ENCODE measurements at places on chromosomes 1 and 21.
A peak's percentile ranks its signal among the peaks of the same experiment; 100 is the strongest.

GRCh38 chr1:201653233-201653632 lies 114.3 kb downstream of the NAV1 start:
- DNase-seq: no peak

GRCh38 chr1:237270353-237270752 lies 228.4 kb downstream of the RYR2 start:
- no peak for DNase-seq

DNA sequence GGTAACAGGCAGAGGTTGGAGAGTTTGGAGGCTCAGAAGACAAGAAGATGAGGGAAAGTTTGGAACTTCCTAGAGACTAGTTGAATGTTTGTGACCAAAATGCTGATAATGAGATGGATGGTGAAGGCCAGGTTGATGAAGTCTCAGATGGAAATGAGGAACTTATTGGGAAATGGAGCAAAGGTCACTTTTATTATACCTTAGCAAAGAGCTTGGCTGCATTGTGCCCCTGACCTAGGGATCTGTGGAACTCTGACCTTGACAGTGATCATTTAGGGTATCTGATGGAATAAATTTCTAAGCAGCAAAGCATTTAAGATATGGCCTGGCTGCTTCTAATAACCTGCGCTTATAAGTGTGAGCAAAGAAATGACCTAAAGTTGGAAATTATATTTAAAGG lies 17.2 kb downstream of the FAM3B start:
- DNase-seq: no peak

- DNase-seq: no peak
Measured at GRCh38 chr1:41902664-41903063, 16.1 kb downstream of the HIVEP3 start.

GRCh38 chr1:173295995-173296394 lies 88.9 kb upstream of the TNFSF4 start:
- DNase-seq: no peak

- no peak for DNase-seq
Measured at GRCh38 chr1:157287462-157287861, 149.3 kb upstream of the ETV3 start.

GRCh38 chr1:227950735-227951346 lies 3.1 kb upstream of the WNT9A start:
- DNase-seq: no peak

DNA sequence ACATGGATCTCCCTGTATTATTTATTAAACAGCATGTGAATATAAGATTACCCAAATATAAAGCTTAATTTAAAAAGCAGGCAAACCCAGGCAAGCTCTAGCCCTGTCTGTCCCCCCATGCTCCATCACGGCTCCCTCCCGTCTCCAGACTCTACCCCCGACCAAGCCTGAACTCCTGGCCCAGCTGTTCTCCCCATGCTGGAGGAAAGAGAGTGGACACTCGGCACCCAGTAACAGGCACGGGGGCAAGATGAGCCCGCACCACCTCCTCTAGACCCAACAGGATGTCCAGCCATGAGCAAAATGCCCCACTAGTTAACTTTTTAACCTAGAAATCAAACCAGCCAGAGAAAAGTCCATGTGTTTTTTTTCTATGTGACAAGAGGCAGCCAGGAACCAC lies 19.3 kb downstream of the SLC19A1 start:
- no peak for DNase-seq

GRCh38 chr1:115790356-115790755 lies 21.8 kb upstream of the CASQ2 start:
- DNase-seq: no peak

GRCh38 chr1:149846593-149847466 lies 52.5 kb upstream of the BOLA1 start:
- peak; percentile 0 for DNase-seq

GRCh38 chr1:65509912-65510680 lies 89.6 kb downstream of the LEPR start:
- DNase-seq: no peak

GRCh38 chr1:106554294-106554693 lies 502.2 kb upstream of the PRMT6 start:
- no peak for DNase-seq

GRCh38 chr1:5743435-5744095 lies 248.7 kb downstream of the NPHP4 start:
- no peak for DNase-seq

DNA sequence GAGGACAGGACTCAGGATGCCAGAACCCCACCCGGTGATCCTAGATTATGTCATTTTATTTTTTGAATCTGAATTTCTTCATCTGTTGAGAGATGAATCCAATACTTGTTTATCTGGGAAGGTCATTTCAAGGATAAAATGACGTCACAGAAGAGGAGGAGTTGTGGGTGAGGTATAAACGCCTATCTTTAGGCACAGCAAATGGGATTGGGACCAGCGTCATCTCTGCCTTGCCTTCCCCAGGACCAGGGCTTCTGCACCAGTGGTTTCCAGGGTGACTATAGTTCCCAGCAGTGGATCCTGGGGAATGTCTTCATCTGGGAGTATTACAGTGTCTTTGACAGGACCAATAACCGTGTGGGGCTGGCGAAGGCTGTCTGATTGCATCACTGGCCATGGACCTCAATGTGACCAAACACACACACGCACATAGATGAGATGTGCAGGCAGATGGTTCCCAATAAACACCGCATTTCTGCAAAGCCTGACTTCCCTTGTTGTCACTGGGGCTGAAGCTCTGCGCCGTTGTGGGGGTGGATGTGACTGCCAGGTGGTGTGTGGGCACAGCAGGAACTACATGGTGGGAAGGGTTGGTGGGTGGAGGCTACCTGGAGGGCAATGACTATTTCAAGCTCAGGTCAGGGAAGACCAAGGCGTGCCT lies 28.1 kb downstream of the KCNA10 start:
- no peak for DNase-seq

DNA sequence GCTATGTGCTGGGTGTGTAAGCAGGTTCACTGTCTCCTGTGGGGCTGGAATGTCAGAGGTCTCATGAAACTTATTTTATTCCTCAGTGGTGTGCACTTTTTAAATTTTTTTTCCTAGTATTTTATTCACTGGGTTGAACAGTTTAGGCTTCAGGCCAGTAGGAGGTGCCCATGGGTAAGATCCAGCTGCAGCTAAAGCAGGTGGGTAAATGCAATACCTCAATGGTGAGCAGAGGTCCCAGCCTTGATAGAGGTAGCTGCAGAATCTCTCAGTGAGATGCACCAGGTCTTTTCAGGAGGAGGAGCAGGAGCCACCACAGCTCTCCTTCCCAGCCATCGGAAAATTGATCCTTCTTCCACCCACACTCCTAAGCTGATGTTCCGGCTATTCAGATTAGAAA lies 12.6 kb upstream of the OR6N2 start:
- peak; percentile 45 for DNase-seq

- DNase-seq: no peak
Measured at GRCh38 chr1:231683439-231684165, 57.0 kb downstream of the DISC1 start.

GRCh38 chr1:147077523-147077922 lies 94.7 kb downstream of the PRKAB2 start:
- DNase-seq: no peak

- no peak for DNase-seq
Measured at GRCh38 chr1:94456736-94457135, 38.5 kb downstream of the ABCD3 start.

GRCh38 chr1:92503926-92504285 lies 17.2 kb upstream of the GFI1 start:
- DNase-seq: no peak

DNA sequence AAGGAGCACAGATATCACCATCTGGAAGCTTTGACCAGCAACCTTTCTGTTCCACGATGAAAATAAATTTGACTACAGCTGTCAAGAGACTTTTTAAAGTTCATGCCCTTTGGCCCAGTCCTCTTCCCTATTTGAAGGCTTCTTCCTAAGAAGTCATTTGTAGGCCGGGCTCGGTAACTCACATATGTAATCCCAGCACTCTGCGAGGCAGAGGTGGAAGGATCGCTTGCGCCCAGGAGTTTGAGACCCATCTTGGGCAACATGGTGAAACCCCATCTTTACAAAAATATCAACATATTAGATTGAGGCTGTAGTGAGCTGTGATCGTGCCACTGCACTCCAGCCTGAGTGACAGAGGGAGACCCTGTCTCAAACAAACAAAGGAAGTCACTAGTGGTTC lies 58.3 kb upstream of the IFFO2 start:
- no peak for DNase-seq

DNA sequence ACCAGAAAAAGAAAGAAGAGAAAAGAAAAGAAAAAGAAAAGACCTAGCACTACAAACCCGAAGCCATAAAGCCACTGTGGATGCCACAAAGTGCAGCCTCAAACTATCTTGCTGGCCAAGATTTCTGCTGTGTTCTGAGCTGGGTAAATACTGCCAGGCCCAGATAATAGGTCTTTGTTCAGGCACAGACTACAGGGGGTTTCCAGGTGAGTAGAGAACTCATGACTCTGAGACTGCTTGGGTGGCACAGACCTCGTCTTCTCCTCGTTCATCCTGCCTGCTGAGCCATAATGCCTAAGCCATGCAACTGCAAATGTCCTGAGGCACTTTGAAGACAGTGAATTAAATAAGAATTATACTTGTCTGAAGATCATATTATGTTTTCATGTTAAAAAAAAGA lies 651.8 kb downstream of the LMO4 start:
- DNase-seq: no peak

DNA sequence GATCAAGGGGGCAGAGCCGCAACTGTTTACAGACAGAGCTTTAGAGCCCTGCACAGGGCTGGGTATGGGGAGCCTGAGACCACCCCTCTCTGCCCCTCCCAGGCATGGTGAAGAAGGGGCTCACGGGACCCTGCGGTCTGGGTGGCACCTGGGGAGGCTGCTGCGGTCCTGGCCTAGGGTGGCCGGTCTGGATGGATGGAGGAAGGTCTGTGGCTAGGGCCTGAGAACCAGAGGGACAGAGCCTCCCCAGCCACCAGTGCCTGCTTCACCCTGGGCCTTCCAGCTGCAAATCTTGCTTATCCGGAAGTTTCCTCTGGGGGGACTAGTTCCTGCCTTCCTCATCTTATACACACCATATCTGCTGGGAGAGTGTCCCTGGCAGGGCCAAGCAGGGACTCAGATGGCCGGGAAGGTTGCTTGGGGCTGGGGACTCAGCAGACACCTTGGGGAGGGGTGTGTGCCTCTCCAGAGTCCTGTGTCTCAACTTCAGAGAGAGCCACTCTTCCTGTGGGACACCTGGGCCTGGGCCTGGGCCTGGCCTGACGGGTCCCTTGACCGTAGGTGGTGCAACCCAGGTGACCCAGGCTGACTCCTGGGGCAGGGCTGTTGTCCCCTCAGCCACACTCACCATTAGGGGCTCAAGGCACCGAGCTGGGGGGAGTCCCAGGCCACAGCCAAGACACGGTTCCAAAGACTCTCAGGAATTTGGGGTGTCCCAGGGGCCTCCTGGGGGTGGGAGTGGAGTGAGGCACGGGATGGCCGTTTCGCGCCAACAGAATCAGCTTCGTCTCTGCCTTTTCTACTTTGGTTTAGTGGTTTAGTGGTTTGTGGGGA lies 52.0 kb upstream of the ACTRT2 start:
- DNase-seq: no peak

- no peak for DNase-seq
Measured at GRCh38 chr1:152451254-152451653, 37.2 kb upstream of the CRNN start.

DNA sequence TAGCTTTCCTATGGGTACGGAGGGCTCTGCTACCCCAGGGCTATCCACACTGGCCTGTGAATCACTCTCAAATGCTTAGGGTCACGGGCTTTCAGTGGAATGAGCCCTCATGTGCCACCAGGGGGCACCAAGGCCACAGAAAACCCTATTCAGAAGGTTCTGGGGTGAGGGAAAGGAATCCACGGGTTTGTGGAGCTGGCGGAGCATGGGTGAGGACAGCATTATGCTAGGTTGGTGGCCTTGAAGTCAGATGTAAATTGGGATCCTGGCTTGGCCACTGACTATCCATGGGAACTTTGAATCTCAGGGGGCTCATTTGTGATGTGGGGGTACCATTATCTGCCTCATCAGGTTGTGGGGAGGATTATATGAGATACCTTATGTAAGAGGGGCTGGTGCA lies 5.1 kb upstream of the LAMTOR5 start:
- DNase-seq: peak; percentile 76

- DNase-seq: peak; percentile 47
Measured at GRCh38 chr1:117612517-117613248, 6.8 kb downstream of the TENT5C start.

GRCh38 chr1:156571919-156572662 lies at the start of gene IQGAP3:
IQGAP3 (minus strand) TSS chr1:156572565; CDS start chr1:156572529, 36 bp downstream.
- DNase-seq: peak; percentile 84

DNA sequence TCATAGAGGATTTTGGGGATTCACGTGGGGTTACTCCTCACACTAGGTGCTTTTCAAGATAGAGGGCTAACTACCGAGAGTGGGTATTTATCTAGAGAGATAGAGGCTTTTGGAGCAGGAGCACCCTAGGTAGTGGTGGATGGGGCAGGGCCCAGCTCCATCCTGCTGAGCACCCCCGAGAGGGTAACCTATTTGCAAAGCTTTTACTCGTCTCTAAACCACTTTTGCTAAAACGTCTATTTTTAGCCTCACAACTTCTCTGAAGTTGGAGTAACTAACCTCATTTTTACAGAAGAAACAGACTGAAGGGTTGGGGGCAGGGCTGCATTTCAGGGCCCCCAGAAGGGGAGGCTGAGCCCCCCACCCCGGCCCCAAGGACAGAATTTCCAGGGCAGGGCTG lies 12.3 kb upstream of the PIK3CD start:
- no peak for DNase-seq

DNA sequence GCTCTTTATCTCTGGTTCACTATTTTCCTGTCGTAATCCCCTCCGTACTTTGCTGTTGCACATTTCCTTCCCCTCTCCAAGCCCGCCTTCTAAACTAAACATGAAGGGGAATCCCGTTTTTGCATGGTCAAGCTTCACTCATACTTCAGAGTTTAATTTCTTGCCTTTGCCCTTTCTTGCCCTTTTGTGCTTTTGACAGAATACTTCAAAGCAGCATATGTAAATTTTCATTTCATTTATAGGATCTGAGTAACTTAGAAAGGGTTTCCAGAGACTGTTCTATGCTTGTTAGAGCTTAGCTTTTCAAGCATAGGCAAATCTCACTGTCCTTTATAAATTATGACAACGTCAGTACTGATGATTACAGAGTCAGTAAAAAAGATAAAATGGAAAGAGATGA lies 27.7 kb downstream of the SPATA45 start:
- no peak for DNase-seq

- no peak for DNase-seq
Measured at GRCh38 chr21:42426876-42427480, 23.3 kb downstream of the UBASH3A start.

DNA sequence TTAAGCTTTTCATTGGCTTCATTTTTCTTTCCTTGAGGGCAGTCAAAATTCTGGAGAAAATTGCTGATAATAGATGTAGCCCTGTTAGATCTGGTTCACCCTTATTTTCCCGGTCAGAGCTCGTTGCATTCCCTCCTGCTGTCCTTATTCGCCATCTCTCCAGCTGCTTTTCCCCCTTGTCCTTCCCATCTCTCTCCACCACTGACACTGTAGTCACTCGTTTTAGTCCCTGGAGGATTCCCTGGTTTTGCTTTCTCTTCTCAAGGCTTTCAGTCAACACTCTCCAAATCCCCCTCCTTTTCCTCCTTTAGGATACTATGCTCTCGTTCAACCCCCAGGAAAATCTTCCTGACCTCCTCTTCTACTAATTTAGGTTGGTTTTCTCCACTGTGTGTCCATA lies 83.1 kb downstream of the C21orf91 start:
- DNase-seq: no peak

Measured in activated CD4-positive, alpha-beta T cell treated with anti-CD3 and anti-CD28 coated beads, Interleukin-2, Interleukin-6, amounts not matched to agents 100 ng/mL and 50 ng/mL, durations not matched to agents 16 hours and 8 hours (primary cell).